ENCODE measurements at places on chromosomes 5 and 9.

- DNase-seq, result no peak
These were observed 332.8 kb downstream of the NSG2 start for GRCh38 chr5:174378121-174378874.

DNA sequence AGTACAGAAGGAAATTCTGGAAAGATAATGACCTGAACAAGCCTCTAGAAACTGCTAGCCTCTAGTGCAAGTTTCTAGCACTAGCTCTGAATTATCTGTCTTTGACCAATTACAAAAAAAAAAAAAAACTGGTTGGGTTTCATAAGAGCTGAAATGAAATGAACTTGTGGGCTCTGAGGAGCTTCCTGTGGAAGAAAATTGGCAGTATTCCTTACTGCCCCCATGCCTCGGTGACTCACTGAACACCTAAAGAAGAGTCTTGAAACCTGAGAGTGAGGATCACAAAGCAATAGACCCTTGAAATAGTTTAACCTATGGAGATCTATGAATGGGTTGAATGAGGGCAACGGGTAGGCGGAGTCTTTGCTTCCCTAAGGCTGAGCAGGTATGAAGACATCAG lies 263.6 kb upstream of the RASA1 start:
- no peak for DNase-seq

GRCh38 chr5:146744068-146744745 lies 134.3 kb downstream of the PPP2R2B start:
- DNase-seq, result no peak

GRCh38 chr5:8458038-8458383 lies 589.1 kb downstream of the MTRR start:
- no peak for DNase-seq

GRCh38 chr9:13677801-13678200 lies 398.3 kb upstream of the MPDZ start:
- no peak for DNase-seq

DNA sequence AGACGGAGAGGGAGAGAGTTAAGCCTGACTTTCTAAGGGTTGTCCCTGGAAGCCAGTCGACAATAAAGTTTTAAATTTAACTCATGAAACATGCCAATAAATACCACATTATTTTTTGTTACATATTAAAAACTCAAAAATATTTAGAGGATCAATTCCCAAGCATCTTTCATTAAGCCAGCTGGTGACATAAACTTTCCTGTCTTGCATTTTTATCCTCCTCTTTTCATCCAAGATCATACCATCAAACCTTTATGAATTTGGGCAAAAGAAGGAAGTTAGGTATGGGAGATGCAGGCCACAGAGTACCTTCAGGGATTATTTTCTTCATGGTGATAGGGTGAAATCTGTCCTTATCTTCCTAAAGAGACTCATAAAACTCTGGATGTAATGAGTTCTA lies 178.3 kb upstream of the FBXL17 start:
- no peak for DNase-seq

GRCh38 chr9:11577522-11577921 lies 964.7 kb upstream of the PTPRD start:
- no peak for DNase-seq

DNA sequence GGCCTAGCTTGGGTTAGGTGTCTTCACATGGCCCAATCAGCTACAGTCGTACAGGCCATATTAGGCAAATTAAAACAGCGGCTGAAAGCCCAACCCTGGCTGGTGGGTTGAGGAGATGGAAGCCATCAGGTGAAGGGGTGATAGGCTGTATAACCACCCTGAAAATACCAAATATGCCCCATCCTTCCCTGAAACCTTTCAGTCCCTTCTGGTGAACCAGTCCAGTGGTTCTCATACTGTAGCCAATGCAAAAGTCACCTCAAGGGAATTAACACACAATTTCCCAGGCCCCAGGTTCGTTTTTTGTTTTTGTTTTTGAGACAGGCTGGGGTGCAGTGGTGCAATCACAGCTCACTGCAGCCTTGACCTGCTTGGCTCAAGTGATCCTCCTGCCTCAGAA lies 19.8 kb upstream of the KCNV2 start:
- no peak for DNase-seq

DNA sequence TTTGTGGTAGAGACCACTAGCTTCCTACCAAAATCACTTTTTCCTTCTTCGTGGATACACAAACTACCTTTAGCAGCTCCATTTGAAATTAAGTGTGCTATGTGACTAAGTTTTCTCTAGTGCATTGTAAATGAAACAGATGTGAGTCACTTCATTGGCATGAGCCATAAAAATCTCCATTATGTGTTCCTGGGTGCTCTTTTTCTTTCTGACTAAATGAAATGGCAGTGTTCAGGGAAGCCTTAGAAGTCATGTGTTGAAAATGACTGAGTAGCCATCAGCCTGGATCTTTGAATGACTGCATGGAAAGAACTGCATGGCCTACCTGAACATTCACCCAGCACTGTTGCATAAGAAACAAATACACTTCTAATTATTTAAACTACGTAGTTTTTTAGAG lies 107.9 kb downstream of the NDUFAF2 start:
- peak; percentile 63 for DNase-seq

DNA sequence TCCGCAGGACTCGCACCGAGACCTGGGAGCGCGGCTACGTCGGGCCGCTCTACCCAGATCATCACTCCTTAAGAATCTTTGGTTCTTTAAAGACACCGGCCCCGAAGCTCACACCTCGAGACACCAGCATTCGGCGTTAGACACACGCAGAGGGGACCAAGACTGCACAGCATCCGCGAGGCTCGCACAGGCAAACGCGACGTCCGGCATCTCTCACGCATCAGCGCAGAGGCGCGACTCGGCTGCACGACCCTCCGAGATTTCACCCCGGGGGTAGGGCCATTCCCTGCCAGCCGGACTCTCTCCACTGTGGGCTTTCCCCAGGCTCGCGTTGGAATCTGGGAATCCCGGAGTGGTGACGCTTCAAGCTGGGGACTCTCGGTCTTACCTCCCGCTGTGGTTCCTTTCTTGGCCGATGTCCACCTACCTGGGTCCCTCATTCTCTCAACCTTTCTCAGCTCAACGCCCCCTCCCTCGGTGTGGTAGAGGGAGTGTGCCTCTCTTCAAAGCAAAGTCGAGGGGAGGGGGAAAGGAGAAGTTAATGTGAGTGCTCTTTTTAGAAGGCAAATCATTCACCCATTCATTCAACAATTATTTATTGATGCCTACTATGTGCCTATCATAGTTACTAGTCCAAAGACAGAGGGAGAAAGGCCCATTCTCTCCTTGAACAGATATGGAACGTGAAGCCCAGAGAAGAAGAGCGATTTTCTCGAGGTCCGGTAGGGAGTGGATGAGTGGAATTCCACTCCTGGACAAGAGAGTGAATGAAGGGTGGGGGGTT lies 1.3 kb upstream of the HAND1 start:
- no peak for DNase-seq

GRCh38 chr9:36731068-36731956 lies 158.6 kb downstream of the MELK start:
- DNase-seq, result no peak

- DNase-seq, result no peak
These were observed 2.2 kb downstream of the CACFD1 start for GRCh38 chr9:133461975-133462374.

Data from HFF-Myc (cell line).